ENCODE measurements at places on chromosomes 16 and 17. TPM values are rescaled to one million over a fixed set of nuclear protein-coding genes. Genes with fewer than 3 reads are reported as not detected.

Gene TNP2
- not detected for total RNA-seq

Gene IRF8
- total RNA-seq = not detected

Gene ZG16
- total RNA-seq = not detected

Gene TMEM11
- total RNA-seq = 32.5 TPM

Gene DNAAF8
- total RNA-seq = 0.33 TPM

Gene SLC38A7
- 26.6 TPM for total RNA-seq

DNA sequence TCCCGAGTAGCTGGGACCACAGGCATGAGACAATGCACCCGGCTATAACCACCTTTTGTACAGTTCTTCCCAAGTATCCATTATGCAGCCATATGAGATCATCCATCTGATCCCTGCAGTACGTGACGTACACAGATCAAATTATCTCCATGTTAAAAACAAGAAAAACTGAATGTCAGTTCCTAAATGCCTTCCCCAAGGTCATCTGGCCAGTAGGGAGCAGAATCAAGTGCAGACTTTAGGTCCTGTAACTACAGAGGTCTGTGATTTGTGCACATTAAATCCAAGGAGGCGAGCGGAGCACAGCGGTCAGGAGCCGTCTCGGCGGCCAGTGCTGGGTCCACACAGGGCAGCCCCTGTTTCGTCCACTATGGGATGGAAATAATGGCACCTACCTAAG lies 23.7 kb downstream of the ZCCHC14 start:
- H3K36me3 ChIP-seq = no peaks in the 10 kb centered on the region
- no peaks in the 10 kb centered on the region for H3K27me3 ChIP-seq

- no peak overlapping the region for H3K4me3 ChIP-seq
- H3K27ac ChIP-seq = no peak overlapping the region
- no peaks in the 10 kb centered on the region for H3K27me3 ChIP-seq
- no peaks in the 10 kb centered on the region for H3K4me1 ChIP-seq
- peaks cover 4% of the 10 kb centered on the region for H3K36me3 ChIP-seq
- no peak for DNase-seq
Observed at GRCh38 chr17:64183815-64184214, 53.9 kb upstream of the ERN1 start.

- H3K27me3 ChIP-seq = no peaks in the 10 kb centered on the region
- peaks cover 49% of the 10 kb centered on the region for H3K36me3 ChIP-seq
- H3K4me1 ChIP-seq = no peaks in the 10 kb centered on the region
- H3K27ac ChIP-seq = no peak overlapping the region
Observed at GRCh38 chr17:37541880-37542660, 52.4 kb downstream of the DUSP14 start.

- H3K36me3 ChIP-seq = no peaks in the 10 kb centered on the region
- H3K27ac ChIP-seq = no peak overlapping the region
- no peak overlapping the region for H3K4me3 ChIP-seq
- peaks cover 87% of the 10 kb centered on the region for H3K27me3 ChIP-seq
- no peaks in the 10 kb centered on the region for H3K4me1 ChIP-seq
- DNase-seq = no peak
Observed at GRCh38 chr16:56630134-56630533, 2.3 kb upstream of the MT1M start.

DNA sequence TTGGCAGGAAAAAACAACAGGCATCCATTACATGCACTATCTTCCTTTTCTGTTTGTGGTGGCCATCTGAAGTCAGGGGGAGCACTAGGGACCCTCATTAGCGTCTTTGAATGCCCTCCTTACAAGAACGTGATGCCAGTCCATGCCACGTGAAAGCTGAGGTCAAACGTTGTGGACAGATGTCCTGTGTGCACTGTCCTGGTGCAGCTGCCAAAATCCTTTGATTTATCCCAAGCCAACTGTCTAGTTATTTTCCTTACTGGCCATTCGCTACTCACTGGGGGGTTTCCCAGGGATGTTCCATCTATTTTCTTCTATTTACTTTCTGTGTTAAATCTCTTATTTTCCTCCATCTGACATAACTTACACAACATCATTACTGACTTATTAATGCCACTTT lies 135.7 kb downstream of the ABCA8 start:
- no peaks in the 10 kb centered on the region for H3K36me3 ChIP-seq
- no peaks in the 10 kb centered on the region for H3K4me1 ChIP-seq
- no peak overlapping the region for H3K4me3 ChIP-seq
- no peak overlapping the region for H3K27ac ChIP-seq
- no peaks in the 10 kb centered on the region for H3K27me3 ChIP-seq
- no peak for DNase-seq

DNA sequence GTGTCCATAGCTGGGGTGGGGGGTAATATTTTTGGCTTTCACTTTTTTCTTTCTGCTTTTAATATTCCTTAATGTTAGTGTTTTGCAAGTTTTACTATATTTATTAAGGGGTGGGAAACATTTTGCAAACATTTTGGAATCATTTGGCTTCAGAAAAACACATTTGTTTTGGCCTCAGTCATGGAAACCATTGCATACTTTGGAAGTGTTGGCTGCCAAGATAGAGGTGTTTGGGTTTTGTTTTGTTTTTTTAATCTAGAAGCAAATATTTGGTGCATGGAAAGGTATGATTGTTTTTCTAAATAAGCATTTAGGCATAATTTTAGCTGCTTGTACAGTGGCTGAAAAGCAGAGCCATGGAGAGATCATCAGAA lies 243.3 kb downstream of the KATNIP start:
- H3K27me3 ChIP-seq = no peaks in the 10 kb centered on the region
- no peak overlapping the region for H3K27ac ChIP-seq
- no peak for DNase-seq
- no peaks in the 10 kb centered on the region for H3K4me1 ChIP-seq

DNA sequence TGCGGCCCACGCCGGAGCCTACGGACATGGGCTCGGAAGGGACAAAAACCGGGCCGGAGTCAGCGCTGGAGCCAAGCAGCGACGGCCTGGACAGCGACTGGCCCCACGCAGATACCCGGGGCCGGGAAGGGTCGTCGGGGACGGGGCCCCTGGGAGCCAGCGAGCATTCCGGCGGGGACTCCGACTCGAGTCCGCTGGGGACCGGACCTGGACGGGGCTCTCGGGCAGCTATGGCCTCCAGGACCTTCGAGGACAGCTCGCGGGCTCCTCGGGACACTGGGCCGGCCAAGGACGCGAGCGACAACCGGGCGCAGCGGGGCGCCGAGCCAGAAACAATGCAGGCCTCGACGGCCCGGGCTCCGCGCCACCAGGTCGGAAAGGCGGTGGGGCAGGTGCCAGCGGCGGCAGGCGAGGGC lies 1.0 kb downstream of the MYO15B start:
- no peaks in the 10 kb centered on the region for H3K27me3 ChIP-seq
- H3K4me1 ChIP-seq = 0 out of 2 replicates have a peak, but pooled peaks cover 3% of the 10 kb centered on the region
- no peak for DNase-seq

- peaks cover 34% of the 10 kb centered on the region for H3K36me3 ChIP-seq
- no peaks in the 10 kb centered on the region for H3K4me1 ChIP-seq
- no peak overlapping the region for H3K4me3 ChIP-seq
- H3K27ac ChIP-seq = no peak overlapping the region
- no peaks in the 10 kb centered on the region for H3K27me3 ChIP-seq
Observed at GRCh38 chr17:42509841-42510240, 26.2 kb upstream of the NAGLU start.
